Neural crest cell (in vitro differentiated cells): ENCODE measurements at places on chromosomes 5 and 9. TPM values are rescaled to one million over a fixed set of nuclear protein-coding genes. Genes with fewer than 3 reads are reported as not detected.

- no peaks in the 10 kb centered on the region for H3K36me3 ChIP-seq
- H3K4me1 ChIP-seq, result no peaks in the 10 kb centered on the region
- DNase-seq, result no peak
- H3K27ac ChIP-seq, result no peak overlapping the region
- H3K27me3 ChIP-seq, result no peaks in the 10 kb centered on the region
These were observed 57.8 kb downstream of the PRLR start for GRCh38 chr5:35172533-35172932.

- H3K4me3 ChIP-seq, result no peak overlapping the region
- no peak for DNase-seq
- H3K27ac ChIP-seq, result no peak overlapping the region
These were observed 158.1 kb downstream of the SLC24A2 start for GRCh38 chr9:19630760-19631159.

- no peaks in the 10 kb centered on the region for H3K36me3 ChIP-seq
- DNase-seq, result no peak
- H3K4me3 ChIP-seq, result no peak overlapping the region
- H3K27ac ChIP-seq, result no peak overlapping the region
- no peaks in the 10 kb centered on the region for H3K27me3 ChIP-seq
These were observed 280.2 kb upstream of the C9orf72 start for GRCh38 chr9:27853529-27853928.

DNA sequence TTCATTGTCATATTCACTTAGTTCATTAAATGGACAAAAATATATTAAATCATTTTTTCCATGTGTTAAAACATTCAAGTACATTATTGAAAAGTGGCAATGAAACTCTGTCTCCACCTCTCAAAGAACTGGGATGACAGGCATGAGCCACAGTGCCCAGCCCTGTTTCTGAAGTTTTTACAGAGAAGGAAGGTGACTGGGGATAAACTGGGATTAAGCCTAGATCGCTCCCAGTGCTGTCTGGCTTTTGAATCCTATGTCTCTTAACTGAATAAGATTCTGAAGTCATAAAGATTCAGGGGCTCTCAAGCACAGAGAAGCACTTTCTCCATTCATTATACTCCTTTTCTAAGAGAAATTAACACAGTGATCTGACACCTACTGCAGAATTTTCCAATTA is 88.3 kb downstream of the SLC38A9 start:
- no peaks in the 10 kb centered on the region for H3K27me3 ChIP-seq
- H3K4me1 ChIP-seq, result peaks cover 53% of the 10 kb centered on the region
- H3K27ac ChIP-seq, result no peak overlapping the region
- H3K36me3 ChIP-seq, result no peaks in the 10 kb centered on the region
- no peak overlapping the region for H3K4me3 ChIP-seq
- no peak for DNase-seq

- DNase-seq, result no peak
- peaks cover 9% of the 10 kb centered on the region for H3K4me1 ChIP-seq
- no peak overlapping the region for H3K4me3 ChIP-seq
- H3K36me3 ChIP-seq, result no peaks in the 10 kb centered on the region
These were observed 88.9 kb downstream of the ARHGAP26 start for GRCh38 chr5:142859037-142859436.

GRCh38 chr5:44885903-44886302 is 77.2 kb downstream of the MRPS30 start:
- H3K4me1 ChIP-seq, result no peaks in the 10 kb centered on the region
- H3K27me3 ChIP-seq, result no peaks in the 10 kb centered on the region

GRCh38 chr9:33659921-33660320 is 135.4 kb upstream of the PRSS3 start:
- no peak overlapping the region for H3K27ac ChIP-seq
- H3K36me3 ChIP-seq, result no peaks in the 10 kb centered on the region
- no peaks in the 10 kb centered on the region for H3K4me1 ChIP-seq
- no peak overlapping the region for H3K4me3 ChIP-seq

DNA sequence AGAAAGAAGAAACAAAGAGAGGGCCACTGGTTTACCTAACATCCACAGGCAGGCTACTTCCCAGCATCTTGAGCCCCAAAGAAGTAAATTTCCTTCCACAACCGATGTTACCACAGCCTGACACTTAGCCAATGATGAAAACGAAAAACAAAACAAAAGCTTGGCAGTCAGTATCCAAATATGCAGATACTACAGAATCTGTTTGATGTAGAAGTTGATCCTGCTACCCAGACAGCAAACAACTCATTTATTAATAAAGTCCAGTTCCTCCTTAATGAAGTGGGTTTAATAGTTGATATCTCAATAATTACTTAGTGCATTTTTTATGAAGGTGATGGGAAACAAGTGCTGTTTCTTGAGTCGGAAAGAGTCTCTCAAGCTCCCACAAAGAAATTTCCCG is 67.1 kb upstream of the GABRP start:
- H3K27me3 ChIP-seq, result peaks cover 4% of the 10 kb centered on the region
- no peak overlapping the region for H3K27ac ChIP-seq
- H3K4me1 ChIP-seq, result peaks cover 6% of the 10 kb centered on the region
- DNase-seq, result no peak

GRCh38 chr5:100407053-100407452 is 128.1 kb upstream of the FAM174A start:
- no peaks in the 10 kb centered on the region for H3K27me3 ChIP-seq
- H3K36me3 ChIP-seq, result no peaks in the 10 kb centered on the region
- DNase-seq, result no peak
- no peak overlapping the region for H3K27ac ChIP-seq

DOK3 gene
- total RNA-seq, result 10.5 and 11.4 TPM in 2 replicates

PCDHB15 gene
- 5.5 and 5.6 TPM in 2 replicates for total RNA-seq

SLC6A18 gene
- total RNA-seq, result not detected in 2 replicates

SPINK4 gene
- not detected in 2 replicates for total RNA-seq

BDP1 gene
- 28.5 and 30.2 TPM in 2 replicates for total RNA-seq

SHC3 gene
- 14.9 and 17.7 TPM in 2 replicates for total RNA-seq

PRUNE2 gene
- 4.3 and 5.4 TPM in 2 replicates for total RNA-seq

SERF1A gene
- total RNA-seq, result 12.3 and 20.1 TPM in 2 replicates

TICAM2 gene
- 1.4 and 1.9 TPM in 2 replicates for total RNA-seq

SGCD gene
- total RNA-seq, result 0.25 and 0.33 TPM in 2 replicates

OSTF1 gene
- 4.4 and 5.0 TPM in 2 replicates for total RNA-seq

RMRP gene
- total RNA-seq, result 14,026 and 17,379 TPM in 2 replicates
